ENCODE measurements at places on chromosomes 7 and 10.

- no peak for DNase-seq
Observed at GRCh38 chr7:140051820-140052219, 10.9 kb downstream of the PARP12 start.

DNA sequence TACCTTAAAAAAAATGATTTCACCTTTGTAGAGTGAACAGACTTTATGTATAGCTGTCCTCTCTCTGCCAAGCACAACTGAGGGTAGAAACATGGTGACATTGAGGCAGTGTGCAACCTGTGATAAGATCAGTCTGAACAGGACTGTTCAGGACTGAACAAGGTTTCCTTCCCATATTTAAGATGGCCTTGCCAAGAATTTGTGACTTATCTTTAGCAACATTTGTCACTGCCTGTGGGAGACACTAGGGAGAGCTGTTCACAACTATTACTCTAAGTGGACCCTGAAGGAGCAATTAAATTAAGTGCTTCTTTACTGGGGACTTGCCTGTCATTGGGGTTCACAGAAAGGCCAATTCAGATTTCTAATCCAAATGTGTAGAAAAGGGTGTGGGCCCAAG lies 6.7 kb downstream of the OR13A1 start:
- DNase-seq = peak; percentile 6

GRCh38 chr7:71424166-71425035 lies 292.5 kb downstream of the GALNT17 start:
- DNase-seq = no peak

GRCh38 chr7:128710481-128710880 lies 28.7 kb upstream of the CALU start:
- no peak for DNase-seq

- DNase-seq = peak; percentile 87
Observed at GRCh38 chr10:74189999-74190421, 39.0 kb downstream of the ADK start.

DNA sequence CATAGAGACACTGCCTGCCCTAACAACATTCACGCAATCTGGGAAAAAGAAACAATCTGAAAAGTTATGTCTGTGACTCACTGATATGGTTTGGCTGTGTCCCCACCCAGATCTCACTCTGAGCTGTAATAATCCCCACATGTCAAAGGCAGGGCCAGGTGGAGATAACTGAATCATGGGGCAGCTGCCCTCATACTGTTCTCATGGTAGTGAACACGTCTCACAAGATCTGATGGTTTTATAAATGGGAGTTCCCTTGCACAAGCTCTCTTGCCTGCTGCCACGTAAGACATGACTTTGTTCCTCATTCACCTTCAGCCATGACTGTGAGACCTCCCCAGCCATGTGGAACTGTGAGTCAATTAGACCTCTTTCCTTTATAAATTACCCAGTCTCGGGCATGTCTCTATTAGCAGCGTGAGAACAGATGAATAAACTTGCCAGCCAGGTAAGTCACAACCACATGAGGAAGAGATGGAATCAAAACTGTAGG lies 341.5 kb upstream of the AOAH start:
- DNase-seq = no peak

DNA sequence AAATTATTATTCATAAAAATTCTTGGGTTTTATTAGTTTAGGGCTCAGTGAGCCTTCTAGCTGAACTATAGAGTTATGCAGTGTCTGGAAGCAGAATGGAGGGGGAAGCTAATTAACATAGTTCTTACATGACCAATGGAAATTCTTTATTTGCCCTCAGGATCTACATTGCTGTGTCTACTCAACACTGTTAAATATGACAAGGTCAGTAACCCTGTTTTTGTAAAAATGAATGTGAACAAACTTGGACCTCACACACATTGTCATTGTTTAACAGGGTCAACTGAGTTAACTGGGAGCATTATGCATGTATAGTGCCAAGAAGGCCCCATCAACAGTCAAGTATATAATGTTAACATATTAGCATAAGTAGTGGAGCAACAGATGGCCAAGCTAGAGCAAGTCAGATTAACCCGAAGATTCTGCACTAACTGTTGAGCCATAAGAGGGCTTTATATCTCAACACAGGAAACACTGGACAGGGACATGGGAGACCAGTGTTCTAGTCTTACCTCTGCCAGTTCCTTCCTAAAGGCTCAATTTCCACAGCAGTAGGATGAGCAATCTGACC lies 122.5 kb upstream of the SEM1 start:
- DNase-seq = no peak

GRCh38 chr10:117578999-117579590 lies 36.5 kb downstream of the EMX2 start:
- DNase-seq = no peak

DNA sequence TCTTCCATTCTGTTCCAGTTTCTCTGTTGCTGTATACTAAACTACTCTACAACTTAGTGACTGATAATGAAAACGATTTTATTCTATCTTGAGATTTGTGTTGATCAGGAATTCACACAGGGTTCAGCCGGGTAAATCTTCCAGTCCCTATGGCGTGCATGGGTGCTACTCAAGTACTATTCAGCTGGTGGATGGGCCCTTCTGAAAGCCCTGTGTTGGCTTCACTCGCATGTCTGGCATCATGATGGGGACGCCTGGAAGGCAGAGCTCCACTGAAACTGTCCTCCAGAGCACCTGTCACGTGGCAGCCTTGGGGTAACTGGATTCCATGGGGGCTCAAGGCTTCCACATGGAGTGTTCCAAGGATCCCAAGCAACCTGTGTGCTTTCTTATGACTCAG lies 86.0 kb upstream of the ZMIZ1 start:
- DNase-seq = no peak

DNA sequence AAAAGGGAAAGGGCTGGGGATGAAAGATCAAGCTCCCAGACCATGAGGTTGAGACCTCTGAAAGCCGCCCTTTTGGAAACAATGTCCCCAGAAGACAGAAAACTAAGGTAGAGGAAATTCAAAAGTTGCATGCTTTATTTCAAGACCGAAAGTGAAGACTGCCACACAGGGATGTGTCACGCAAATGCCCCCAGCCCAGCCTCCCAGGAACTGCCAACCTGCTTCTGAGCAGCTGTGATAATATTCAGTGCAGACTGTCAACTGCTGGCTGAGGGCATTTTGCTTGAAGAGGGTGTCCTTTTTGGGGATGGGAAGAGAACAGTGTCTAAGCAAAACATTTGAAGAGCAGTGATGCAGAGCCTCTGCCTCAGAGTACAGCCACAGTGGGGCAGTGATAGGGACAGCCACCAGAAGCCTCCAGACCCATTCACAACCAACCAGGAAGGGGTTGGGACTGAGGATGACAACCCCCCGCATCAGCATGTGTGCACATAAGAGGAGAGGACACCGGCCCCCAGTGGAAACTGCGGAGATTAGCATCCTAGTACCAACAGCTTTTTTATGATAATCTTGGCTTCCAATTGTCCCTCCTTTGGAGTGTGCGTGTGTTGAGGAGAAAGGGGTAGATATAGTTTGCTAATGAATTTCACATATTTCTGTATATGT lies 34.7 kb upstream of the NFE2L3 start:
- no peak for DNase-seq

GRCh38 chr7:152462995-152463708 lies 27.3 kb upstream of the KMT2C start:
- no peak for DNase-seq

DNA sequence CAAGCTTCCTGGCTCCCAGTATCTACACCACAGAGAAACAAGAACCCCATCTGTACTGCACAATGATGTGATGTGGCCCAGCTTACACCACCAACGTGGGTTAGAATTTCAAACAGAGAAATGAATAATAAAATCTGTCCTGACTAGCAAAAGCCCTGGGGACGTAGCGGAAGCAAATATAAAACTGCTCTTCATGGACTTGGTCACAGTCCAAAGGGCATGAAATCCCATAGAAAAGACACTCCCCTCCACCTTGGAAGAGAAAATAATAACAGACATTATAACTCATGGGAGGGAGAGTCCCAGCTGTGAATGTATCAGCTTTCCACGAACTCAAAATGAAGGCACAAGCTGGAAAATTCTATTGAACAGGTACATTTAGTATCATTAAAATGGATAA lies 205.3 kb upstream of the GALNT17 start:
- DNase-seq = no peak

DNA sequence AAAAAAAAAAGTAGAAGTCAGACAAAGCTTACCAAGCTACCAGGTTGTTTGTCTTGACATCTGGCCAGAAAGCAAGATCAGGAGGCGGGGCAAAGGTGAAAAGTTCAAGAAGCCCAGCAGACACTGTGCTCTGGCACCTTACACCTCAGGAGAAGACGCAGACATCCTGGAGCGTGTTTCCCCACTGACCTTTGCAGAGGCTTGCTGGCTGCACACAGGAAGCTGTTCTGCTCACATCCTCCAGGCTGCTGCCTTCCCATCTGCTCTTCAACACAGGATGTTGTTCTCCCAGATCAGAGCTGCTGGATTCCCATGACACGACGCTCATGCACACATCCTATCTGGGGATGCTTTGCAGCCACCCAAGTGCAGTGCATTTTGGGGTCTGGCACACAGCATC lies 174.4 kb upstream of the KIAA1217 start:
- DNase-seq = peak; percentile 83

DNA sequence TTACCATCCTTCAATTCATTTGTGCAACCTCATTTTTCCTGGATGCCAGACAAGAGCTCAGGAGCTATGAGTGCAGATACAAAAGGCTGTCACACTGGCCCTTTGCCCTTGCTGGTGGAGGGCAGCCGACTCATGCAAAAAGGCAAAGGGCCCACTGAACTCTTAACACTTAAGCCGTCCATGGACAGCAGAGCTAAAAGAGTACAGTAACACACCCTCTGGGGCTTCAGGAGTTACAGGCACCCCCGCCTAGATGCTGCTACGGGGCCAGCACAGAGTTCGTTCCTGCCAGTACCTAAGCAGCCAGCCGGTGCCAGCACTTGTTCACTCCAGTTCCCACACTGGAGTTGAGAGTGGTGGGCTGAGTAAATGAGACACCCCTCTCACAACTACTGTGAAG lies 69.9 kb upstream of the MRLN start:
- no peak for DNase-seq

GRCh38 chr10:80077869-80078447 lies 507 bp upstream of the TMEM254 start:
- no peak for DNase-seq

GRCh38 chr7:131471250-131472004 lies 85.0 kb downstream of the PODXL start:
- no peak for DNase-seq

DNA sequence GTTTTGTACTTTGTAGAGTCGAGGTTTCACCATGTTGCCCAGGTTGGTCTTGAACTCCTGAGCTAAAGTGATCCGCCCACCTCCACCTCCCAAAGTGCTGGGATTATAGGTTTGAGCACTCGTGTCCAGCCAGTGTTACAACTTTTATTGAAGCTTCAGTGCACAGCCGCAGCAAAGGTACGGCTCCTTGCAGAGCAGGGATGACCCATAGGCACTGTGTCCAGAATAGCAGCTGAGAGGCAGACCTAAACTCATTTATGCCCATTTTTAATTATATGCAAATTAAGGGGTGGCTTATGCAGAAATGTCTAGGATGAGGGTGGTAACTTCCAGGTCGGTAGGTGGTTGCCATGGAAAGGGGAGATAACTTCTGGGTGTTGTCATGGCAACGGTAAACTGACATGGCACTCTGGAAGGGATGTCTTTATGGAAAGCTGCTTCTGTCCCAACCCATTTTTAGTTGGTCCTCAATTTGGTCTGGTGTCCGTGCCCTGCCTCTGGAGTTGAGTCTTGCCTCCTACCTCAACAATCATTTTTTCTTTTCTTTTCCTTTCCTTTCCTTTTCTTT lies 22.7 kb downstream of the NYAP1 start:
- DNase-seq = no peak

DNA sequence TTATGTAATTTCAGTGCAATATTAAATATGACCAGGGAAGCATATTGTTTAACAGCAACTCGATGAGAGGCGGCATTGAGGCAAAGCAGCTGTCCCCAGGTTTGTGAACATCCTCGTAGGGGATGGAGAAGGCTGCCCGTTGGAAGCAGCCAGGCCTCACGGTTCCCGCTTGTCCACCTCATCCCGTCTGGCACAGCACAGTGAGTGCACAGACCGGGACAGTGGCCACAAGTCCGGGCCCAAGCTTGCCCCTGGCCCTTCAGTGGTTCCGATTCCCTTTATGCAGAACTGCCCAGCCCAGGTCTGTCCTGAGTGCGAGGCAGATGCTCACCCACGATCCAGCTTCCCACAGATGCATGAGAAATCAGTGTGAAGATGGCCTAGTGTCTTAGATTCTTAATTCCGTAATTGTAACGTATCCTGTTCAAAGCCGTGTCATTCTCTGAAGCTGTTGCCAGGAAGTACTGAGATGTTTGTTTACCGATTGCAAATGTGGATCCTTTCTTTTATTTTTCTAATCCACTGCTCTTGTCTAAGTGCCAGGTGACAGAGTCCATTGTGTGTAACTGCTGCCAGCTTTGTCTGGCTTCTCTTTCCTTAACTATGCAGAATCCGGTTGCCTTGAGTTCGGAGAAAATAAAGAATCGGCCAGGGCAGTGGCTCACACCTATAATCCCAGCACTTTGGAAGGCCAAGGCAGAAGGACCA lies 35.5 kb downstream of the PFKP start:
- peak; percentile 88 for DNase-seq

GRCh38 chr7:133934262-133934976 lies 192.7 kb upstream of the LRGUK start:
- no peak for DNase-seq

DNA sequence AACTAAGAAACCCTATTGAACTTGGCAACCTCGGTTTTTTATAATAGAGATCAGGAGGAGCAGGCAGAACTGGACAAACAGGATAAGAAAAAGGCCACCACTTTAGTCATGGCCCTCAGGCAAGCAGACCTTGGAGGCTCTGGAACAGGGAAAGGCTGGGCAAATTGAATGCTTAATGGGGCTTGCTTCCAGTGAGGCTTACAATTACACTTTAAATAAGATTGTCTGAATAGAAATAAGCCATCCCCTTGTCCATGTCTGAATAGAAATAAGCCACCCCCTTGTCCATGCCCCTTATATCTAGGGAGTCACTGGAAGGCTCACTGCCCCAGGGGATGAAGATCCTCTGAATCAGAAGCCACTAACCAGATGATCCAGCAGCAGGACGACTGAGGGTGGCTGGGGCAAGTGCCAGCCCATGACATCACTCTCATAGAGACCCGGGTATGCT lies 40.6 kb downstream of the AKR1B15 start:
- peak; percentile 50 for DNase-seq

DNA sequence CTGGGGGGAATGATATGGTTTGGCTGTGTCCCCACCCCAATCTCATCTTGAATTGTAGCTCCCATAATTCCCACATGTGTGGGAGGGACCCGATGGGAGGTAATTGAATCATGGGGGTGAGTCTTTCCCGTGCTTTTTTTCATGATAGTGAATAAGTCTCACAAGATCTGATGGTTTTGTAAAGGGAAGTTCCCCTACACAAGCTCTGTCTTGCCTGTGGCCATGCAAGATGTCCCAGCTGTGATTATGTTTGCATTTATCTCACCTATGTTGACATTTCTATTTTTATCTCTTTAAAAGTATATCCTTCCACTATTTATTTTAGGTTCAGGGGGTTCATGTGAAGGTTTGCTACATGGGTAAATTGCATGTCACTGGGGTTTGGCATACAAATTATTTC lies 323.9 kb upstream of the GLI3 start:
- DNase-seq = no peak

- DNase-seq = no peak
Observed at GRCh38 chr10:122441961-122442360, 12.5 kb upstream of the ARMS2 start.
